ENCODE measurements at places on chromosomes 5 and 9.

DNA sequence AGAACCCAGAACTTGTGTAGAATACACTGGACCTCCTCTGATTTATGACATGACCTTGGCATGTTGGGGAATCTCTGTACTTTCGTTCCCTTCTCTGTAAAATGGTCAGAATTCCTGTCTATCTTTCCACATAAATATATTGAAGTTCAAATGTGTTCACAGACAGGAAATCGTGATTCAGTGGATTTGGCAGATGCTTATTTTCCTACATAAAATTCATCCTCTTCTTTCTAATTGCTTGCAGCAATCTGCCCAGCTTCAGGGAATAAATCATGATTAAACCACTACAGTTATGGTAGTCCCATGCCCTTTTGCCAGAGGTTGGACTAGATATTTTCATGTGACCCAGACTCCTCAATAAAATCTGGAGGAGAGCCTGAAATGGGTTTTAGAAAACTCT lies 52.1 kb upstream of the ARL15 start:
- no peak for DNase-seq

GRCh38 chr9:121271368-121272341 lies 3.7 kb downstream of the GSN start:
- DNase-seq, result peak; percentile 97

DNA sequence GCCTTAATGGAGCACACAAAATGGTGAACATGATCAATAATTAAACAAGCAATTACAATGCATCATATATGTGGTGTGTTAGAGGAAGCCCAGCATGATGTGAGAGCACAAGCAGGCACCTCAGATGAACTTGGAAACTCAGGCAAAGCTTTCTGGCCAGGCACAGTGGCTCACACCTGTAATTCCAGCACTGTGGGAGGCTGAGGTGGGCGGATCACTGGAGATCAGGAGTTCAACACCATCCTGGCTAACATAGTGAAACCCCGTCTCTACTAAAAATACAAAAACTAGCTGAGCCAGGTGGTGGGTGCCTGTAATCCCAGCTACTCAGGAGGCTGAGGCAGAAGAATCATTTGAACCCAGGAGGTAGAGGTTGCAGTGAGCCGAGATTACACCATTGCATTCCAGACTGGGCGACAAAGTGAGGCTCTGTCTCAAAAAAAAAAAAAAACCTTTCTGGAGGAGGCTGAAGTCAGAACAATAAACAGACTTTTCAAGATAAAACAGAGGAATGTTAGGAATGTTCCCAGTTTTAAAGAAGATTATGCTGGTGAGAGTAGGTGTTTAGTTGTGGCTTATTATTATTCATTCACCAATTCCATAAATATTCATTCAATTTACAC lies 159.4 kb downstream of the CEMIP2 start:
- no peak for DNase-seq

DNA sequence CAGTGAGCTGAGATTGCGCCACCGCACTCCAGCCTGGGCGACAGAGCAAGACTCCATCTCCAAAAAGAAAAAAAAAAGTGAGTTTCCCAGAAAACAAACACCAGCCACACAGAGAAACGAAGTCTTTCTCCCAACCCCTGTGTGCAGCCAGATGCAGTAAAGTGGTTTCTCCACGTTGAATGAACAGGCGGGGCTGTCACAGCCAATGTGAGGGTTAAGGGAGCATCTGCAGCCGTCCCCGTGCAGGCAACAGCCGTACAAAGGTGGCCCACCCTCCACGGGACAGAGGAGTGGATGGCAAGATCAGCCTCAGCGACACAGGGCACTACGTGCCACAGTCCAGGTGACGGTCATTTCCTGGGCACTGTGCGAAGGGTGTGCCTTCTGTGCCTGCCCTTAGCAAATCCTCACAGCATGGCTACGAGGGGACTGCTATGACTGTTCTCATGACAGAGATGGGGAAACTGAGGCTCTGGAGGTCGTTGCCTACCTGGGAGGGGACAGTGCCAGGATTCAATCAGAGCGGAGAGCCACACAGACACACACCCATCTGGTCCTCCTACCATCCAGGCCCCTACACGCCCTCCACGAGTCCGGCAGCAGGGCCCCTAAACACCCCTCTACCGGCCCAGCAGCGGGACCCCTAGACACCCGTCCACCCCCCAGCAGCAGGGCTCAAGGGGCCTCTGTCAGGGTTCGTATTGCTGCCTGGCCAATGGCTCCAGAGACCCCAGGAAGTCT lies 2.3 kb downstream of the VAV2 start:
- no peak for DNase-seq

DNA sequence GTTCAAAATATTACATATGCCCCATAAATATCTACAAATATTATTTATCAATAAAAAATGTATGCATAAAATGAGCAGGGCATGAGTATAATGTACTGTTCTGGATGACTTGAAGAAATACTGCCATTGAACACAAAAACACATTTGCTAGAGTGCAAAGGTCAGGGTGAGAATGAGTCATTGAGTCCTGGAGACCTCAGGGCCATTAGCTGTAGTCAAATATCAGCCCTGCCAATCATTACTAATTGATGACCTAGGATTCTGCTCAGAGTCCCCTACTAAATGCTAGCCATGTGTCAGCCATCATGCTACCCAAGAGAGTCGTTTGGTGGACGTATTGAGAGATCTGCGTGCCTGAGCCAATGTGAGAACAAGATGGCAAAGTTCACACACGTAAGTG lies 80.3 kb upstream of the FAM169A start:
- no peak for DNase-seq

DNA sequence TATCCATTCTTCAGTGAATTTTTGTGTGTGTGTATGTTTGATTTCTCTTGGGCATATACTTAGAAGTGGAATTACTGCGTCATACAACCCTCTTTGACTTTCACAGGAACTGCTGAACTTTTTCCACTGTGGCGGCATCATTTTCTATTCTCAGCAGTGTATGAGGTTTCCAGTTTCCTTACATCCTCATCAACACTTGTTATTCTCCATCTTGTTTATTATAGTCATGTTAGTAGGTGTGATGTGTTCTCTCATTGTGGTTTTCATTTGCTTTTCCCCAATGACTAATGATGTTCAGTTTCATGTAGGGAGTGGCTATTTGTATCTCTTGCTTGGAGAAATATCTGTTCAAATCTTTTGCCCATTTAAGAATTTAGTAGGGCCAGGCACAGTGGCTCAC lies 2.6 kb downstream of the ZNF79 start:
- DNase-seq, result no peak

- no peak for DNase-seq
Measured at GRCh38 chr9:117224695-117225094, 190.2 kb downstream of the ASTN2 start.

DNA sequence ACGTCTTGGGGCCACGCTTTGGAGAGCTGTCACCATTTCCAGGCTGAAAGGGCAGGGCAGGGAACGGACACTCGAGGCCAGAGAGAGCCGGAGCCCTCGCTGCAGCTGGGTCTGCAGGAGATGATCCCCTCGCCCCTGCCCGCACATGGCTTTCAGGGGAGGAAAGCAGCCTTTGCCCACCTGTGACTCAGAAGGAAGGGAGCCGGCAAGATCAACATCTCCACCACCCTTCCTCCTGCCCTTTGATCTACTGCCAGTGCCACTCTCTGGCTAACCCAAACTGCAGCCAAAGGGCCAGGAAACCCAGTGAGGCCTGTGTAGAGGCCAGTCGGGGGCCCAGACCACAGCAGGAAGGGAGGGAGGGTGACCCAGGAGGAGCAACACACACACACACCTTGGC lies 137.1 kb upstream of the ERCC6L2 start:
- DNase-seq, result no peak

DNA sequence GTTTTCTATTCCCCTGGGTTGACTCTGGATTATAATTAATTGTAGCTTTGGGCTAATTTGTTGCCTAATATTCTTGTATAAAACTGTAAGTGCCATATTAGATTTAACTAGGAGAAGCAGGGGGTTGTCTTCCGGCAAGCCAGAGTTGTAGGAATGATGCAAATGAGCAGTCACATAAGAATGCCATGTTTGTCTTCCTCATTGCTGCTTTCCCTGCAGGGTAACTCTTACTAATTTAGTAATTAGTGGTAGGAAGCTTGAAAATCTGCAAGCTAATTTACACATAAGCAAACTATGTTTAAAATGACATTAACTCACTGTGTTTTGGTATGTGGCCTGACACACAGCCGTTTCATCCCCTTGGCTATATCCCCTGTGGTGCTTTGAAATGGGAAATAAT lies 527.8 kb downstream of the KCTD16 start:
- no peak for DNase-seq

DNA sequence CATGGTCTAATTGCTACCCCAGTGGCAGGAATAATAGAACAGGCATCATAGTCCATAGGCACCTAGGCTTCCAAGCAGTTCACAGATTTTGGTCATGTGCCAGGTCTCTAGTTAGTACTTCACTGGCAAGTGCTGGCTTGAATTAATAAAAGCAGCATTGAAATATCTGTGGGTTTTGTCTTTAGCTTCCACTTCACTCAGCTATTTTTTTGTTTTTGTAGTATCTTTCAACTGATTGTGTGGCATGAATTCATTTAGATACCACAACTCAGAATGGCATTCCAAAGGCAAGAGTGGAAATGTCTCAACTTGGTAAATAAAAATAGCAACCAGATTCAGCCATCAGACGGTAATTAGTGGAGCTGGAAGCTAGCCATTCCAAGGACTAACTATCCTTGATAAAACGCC lies 27.9 kb upstream of the ITGA2 start:
- DNase-seq, result no peak

- peak; percentile 94 for DNase-seq
Measured at GRCh38 chr5:112757468-112758208, 20.0 kb downstream of the APC start.

GRCh38 chr5:173735184-173735583 lies 118.7 kb upstream of the BOD1 start:
- no peak for DNase-seq

DNA sequence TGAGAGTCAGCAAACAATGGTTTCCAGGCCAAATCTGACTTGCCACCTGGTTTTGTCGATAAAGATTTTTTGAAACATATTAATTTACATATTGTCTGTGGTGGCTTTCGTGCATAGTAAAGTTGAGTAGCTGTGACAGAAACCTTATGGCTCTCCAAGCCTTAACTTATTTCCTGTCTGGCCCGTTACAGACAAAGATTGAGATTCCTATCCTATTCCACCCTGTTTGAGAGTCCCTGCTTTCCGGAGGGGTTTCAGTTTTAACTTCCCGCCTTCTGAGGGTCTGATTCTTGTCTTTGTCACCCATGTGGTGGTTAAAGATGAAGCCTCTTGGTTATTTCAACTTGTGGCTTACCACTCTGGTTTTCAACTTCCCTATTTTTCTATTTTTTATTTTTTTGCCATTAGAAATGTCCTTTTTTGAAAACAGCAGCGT lies 11.4 kb downstream of the OTULIN start:
- DNase-seq, result peak; percentile 77

- no peak for DNase-seq
Measured at GRCh38 chr9:88503845-88504764, 30.9 kb upstream of the NXNL2 start.

- DNase-seq, result no peak
Measured at GRCh38 chr5:22754155-22754554, 99.0 kb downstream of the CDH12 start.

DNA sequence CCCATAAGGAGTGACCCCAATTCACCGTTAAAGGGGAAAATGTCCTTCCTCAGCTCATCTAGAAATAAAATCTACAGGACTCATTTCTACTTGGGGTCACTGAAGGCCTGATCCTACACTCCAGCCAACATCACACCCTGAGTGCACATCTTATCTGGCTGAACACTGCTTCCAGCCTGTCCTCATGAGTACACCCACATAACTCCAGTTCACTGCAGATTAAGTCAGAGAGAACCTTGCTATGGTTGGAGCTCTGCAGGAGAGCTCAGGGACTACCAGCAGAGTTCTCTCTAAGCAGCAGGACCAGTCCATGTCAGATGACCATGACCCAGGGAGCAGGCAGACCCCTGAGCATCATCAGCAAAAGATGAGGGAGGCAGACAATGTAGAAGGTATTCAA lies 126.9 kb upstream of the MAP3K1 start:
- no peak for DNase-seq

GRCh38 chr5:128684961-128685360 lies 146.9 kb upstream of the FBN2 start:
- DNase-seq, result no peak

DNA sequence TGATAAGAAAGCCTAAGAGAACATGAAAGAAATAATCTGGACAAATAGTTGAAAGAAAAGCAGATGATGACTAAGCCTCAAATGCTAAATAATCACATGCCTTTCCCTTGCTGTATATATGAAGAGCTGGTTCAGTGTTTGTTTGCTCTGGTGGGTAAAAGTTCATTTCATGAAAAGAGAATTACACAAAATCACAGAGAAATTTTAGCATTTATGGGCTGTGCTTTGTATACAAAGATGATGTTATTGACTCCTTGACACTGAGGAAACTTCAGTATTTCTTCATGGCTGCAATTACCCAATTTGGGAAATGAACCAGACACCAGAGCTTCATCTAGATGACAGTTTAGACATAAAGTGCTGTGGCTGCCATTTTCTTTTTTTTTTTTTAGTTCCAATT lies 527.2 kb downstream of the NR2F1-AS1 start:
- DNase-seq, result no peak

DNA sequence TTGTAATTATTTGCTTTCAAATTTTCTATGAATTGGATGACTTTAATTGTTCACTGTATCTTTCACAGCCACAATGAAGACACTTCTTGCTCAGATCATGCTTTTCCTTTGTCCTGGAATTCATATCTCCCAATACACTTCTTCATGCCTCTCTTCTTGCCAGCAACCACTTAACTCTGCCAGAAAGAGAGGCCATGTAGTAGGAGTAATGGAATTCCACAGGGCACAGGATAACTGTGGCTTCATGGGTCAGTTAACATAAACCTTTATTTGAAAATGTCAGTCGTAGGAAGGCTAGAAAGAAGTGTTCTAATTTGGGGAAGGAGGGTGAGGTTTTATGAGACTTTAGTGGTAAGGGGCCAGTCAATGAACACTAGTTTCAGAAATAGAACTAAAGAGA lies 190.3 kb downstream of the TMEM167A start:
- DNase-seq, result no peak

GRCh38 chr9:87579781-87580541 lies 82.3 kb downstream of the DAPK1 start:
- DNase-seq, result no peak

- no peak for DNase-seq
Measured at GRCh38 chr9:120261419-120261818, 318.5 kb downstream of the CDK5RAP2 start.

DNA sequence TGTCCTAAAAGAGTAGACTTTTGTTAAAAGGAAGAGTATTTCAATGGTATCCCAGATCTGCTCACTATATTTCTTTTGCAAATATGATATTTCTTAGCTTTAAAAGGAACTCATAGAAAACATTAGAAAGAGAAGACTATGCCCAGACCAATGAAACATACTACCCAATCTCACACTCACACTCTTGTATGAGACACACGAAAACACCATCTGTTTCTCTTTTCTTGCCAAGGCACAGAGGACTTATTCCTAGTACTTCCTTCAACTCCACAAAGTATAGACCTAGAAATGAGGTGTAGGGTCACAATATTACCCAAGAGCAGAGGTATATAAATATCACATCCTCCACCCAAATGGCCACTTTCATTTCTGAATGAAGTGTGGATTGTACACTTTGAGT lies 292.4 kb upstream of the ACO1 start:
- no peak for DNase-seq
